Stimulated activated CD4-positive, alpha-beta T cell treated with anti-CD3 and anti-CD28 coated beads, Interleukin-2, amount 100 ng/mL, for 24 hours (primary cell): ENCODE measurements at places on chromosomes 13 and 19.

GRCh38 chr19:49440439-49441209 lies 703 bp downstream of the SLC17A7 start:
- no peak for DNase-seq

DNA sequence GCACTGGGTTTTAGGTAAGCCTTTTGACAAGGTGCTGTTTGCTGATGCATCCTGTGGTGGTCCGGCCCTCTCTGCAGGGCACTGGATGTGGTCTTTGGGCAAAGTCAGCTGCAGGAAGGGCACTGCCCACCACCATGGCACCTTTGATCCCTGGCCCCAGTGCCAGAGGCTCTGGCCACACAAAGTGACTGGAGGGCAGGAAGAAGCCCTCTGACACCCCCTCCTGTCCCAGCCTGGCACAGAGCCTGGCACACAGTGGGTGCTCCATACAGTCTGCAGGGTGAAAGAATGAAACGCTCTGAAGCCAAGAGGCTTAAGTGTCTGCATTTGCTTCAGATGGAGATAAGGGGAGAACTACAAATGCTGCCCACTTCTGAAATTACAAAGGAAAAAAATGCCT lies 47.6 kb upstream of the CNMD start:
- DNase-seq: no peak

- no peak for DNase-seq
Measured at GRCh38 chr13:24292481-24292880, 16.9 kb upstream of the C1QTNF9 start.

DNA sequence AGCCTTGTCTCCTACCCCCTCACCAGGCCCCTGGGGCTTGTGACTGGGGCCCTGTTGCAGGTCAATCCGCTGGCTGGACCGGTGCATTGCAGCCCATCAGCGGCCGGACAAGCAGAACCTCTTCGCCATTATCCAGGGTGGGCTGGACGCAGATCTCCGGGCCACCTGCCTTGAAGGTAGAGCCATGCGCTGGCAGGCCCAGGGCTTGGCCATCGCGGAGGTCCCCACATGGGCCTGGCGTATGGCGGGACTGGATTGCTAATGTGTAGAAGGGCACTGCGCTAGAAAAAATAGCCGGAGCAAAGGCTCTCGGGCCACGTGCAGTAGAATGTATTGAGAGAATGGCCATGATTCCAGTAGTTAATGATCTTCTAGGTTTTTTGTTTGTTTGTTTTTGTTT lies 6.2 kb downstream of the QTRT1 start:
- no peak for DNase-seq

GRCh38 chr19:19109601-19110000 lies 28.7 kb downstream of the TMEM161A start:
- no peak for DNase-seq

GRCh38 chr19:13705928-13706447 lies 58.3 kb upstream of the MRI1 start:
- no peak for DNase-seq

DNA sequence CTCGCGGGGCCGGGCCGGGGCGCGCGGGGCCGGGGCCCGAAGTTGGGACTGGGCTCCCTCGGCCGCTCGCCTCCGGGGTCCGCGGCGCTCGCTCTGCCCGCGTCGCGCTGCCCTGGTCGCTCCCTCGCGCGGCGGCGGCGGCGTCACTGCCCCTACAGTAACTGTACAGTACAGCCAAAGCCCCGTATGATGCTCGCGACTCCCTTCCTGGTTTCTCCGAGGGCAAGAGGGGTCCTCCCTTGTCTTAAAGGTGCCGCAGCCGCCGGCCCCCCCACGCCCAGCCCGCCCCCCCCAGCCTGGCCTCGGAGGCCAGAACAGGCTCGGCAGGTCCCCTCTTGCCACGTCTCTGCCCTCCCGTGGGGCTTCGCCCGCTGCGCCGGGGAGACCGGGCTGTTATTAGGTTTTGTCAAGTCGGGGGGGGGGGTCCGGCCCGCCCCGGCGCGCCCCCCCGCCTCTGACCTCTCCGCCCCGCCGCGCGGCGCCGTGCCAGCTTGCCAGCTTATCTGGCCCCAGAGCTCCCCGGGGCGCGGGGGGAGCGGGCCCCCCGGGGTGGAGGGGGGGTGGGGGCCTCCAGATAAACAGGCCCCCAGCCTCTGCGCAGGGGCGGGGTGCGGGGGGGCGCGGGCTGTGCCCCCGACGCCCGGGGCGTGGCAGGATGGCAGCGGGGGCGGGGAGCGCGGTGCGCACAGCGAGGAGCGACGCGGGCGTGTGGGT lies at the start of gene ZBTB7A:
Gene ZBTB7A (minus strand): TSS at position 218 of the 714 bp plus-strand sequence. CDS start 11,667 bp downstream, outside the sequence.
- peak; percentile 70 for DNase-seq

- DNase-seq: no peak
Measured at GRCh38 chr13:82791035-82791434, 1091.2 kb downstream of the SLITRK1 start.

DNA sequence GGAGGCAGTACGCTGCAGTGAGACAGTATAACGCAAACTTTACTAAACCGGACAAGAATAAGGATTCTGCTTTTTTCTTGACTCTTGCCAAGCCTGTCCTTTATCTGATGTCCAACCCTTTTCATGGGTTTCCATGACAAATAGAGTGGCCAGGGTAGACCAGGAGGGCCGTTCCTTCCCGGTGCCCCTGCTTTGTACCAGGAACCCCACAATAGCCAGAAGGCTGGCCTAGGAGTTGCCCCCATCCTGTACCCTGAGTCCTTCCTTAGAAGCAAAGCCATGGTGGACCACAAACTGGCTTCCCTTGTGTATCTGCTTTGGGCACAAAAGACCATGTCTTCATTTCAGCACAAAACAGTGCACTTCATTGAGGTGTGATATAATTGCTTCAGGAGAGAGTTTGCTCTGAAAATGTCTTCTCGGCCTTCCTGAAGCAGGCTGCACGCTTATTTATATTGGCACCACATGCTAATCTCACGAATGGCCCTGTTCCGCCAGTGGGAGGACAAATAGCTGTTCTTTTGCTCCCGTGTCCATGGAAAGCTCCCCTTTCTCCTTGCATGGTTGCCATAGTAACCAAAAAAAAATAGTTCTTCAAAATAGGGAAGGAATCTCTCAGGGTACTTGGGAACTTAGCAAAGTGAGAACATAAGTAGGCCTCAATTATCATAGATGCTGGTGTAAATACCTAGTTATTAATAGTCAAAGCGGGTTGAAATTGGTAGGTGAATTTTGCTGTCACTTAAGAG lies 222.1 kb downstream of the ZIC5 start:
- no peak for DNase-seq

DNA sequence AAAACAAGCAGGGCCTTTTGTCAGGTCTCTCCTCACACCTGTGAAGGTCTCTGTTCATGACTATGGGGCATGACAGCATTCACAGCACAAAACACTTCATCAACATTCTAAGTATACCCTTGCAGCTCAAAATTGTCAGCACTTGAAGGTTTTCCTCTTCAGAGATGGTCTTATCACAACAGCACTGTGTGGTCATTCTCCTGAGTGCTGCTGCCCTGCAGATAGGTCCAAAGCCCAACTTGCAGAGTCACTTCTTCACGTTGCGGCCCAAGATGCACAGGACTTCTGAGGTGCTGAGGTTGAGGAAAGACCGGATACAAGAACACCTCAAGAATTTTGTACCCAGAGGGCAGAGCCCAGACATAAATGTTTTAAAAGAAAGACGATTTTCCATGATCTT lies 574.5 kb downstream of the UQCRFS1 start:
- DNase-seq: no peak

GRCh38 chr19:48746738-48747575 lies at the start of gene IZUMO1:
IZUMO1 (minus strand) TSS chr19:48746909; CDS start chr19:48745859, 1,050 bp downstream.
- peak; percentile 63 for DNase-seq

DNA sequence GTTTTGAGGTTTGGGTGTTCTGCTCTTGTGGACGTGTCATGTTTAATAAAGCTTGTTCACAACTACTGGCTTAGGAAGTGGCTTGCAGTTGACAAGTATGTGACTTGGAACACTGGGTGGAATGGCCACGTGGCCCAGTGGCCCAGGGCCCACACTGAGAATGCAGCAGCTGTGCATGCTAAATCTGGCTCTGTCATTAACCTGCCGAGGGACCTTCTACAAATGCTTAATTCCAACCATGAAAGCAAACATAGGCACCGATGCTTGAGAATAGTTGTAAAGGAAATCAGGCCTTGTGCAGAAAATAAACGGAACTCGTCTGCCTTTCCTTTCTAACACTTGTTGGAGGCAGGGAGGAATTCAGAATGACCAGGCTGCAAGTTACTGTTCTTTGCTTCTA lies 11.6 kb upstream of the CLDN10 start:
- no peak for DNase-seq

DNA sequence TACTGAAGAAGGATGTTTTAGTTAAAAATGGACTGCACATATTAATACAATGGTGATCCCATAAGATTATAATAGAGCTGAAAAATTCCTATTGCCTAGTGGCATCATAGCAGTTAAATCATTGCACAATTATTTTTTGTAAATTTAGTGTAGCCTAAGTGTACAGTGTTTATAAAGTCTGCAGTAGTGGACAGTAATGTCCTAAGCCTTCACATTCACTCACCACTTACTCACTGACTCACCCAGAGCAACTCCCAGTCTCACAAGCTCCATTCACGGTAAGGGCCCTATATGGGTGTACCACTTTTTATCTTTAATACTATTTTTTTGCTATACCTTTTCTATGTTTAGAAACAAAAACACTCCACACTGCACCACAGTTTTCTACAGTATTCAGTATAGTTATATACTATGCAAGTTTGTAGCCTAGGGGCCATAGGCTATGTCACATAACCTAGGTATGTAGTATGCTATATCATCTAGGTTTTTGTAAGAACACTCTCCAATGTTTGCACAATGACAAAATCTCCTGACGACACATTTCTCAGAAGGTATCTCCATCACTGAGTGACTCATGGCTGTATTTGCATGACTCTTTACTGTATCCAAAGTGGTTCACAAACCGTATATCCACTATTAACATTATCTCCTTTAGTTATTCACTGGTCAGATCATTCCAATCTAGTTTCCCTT lies 536.0 kb downstream of the KLF12 start:
- no peak for DNase-seq

GRCh38 chr19:572743-573518 lies 535 bp downstream of the BSG start:
- peak; percentile 28 for DNase-seq

DNA sequence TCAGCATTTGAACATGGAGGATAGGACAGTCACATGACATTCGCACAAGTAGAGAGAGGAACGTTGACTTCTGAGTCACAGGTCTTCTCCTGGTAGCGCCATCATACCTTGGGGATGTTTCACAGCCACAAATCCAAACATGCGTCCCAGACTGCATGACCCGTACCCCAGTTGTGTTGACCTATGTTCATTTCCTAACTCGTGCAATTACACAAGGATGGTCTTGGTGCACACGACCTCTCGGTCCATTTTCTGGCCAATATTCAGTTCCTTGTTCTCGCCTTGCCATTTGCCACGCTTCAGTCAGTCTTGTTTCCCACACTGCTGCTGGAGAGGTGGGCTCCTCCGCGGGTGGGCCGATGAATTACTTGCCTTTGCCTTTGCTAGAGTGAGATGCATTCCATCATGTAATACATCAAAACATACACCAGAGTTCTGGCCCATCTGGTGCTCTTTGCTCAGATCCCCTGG lies 87.3 kb downstream of the COL4A2 start:
- no peak for DNase-seq

DNA sequence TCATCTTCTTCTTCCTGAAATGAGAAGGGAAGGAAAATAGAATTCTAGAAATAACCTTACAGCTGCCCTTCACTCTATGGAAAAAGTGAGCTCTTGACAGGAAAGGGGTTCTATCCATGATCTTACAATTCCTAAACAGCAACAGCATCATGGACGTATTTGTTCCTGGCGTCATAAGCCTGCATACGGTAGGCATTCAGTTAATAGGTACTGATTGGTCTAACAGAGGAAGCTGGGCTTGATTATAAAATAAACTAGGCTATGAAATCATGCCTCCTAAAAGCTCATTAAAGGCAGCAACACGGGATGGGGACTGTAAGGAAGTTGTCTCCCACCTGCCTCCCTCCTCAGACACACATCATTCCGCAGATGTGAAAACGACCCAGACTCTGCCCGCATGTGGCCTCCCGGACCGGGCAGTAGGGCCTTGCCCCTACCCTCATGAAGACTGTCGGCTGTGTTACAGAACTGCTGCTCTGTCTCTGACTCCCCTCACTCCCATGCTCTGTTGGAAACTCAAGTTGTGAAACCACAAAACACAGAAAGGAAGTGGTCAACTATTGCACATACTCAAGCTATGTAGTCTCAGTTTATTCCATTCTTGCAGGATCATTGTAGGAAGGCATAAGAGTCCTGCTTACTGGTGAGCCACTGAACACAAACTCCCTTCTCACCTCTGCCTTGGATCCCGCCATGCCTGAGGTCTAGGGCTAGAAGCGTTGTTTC lies 129.8 kb downstream of the DLEU7 start:
- peak; percentile 3 for DNase-seq

DNA sequence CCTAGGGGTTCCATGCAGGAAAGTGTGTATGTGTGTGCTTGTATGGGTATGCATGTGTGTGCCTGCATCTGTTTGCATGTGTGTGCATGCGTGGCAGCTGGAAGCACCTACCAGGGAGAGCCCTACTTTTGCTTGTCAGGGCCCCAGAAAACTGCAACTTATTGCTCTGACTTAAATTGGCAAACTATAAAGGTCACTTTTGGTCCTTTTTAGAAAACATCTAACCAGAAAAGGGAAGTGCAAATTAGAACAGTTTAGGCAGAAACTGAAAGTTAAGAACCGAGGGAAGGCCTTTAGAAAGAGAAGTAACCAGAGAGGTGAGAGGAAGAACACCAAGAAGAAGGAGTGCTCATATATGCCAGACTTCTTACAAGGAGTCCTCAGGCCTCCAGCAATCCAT lies 32.5 kb downstream of the DLEU7 start:
- no peak for DNase-seq

DNA sequence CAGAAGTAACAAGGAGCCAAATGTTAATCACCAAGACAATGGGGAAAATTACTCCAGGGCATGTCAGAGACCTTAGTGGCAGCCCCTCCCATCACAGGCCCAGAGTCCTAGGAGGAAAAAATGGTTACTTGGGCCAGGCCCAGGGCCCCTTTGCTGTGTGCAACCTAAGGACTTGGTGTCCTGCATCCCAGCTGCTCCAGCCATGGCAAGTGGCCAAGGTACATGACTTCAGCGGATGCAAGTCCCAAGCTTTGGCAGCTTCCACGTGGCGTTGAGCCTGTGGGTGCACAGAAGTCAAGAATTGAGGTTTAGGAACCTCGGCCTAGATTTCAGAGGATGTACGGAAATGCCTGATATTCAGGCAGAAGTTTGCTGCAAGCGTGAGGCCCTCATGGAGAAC lies 46.7 kb downstream of the OR10H4 start:
- no peak for DNase-seq

DNA sequence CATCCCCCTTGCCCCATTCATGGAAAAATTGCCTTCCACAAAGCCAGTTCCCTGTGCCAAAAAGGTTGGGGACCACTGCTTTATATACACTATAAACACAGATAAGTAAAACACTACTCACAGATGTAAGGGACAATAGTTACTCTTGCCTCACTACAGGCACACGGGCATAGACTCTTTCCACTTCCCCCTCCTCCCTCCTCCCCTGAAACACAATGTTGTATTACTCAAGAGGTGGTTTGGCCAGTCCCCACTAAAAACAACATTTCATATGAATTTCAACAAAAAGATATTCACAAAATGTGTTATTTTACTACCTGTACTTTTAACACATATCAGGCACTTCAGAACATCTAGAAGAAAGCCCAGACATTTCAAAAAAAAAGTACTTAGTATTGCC lies 45.1 kb downstream of the EPSTI1 start:
- DNase-seq: no peak

- DNase-seq: no peak
Measured at GRCh38 chr19:18225355-18225701, 910 bp downstream of the PDE4C start.

GRCh38 chr13:113148407-113148806 lies 10.0 kb upstream of the PROZ start:
- DNase-seq: no peak
